Type B pancreatic cell (in vitro differentiated cells): ENCODE measurements at places on chromosomes 5 and 9.
A peak's percentile ranks its signal among the peaks of the same experiment; 100 is the strongest.

GRCh38 chr9:108180541-108180940 lies 675.2 kb downstream of the ACTL7B start:
- no peak for DNase-seq

DNA sequence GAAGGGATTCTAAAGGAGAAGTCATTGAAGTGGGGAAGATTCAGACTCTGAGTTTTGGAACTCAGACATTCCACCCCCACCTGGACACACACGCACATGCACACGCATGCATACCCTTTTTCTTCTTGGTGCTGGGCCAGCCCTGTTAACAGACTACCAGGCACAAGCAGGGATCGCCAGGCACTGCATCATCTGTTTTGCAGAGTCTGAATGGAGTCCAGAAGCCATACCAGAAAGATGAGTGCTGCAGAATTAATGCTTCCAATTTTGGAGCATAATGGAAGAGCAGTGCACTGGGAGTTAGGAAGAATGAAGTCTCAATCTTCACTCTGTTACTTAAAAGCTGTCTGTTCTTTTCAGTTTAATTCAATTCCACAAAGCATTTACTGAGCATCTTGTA lies 95.5 kb downstream of the PDE8B start:
- DNase-seq, result no peak

- no peak for DNase-seq
Measured at GRCh38 chr9:21711504-21711903, 90.9 kb upstream of the MTAP start.

DNA sequence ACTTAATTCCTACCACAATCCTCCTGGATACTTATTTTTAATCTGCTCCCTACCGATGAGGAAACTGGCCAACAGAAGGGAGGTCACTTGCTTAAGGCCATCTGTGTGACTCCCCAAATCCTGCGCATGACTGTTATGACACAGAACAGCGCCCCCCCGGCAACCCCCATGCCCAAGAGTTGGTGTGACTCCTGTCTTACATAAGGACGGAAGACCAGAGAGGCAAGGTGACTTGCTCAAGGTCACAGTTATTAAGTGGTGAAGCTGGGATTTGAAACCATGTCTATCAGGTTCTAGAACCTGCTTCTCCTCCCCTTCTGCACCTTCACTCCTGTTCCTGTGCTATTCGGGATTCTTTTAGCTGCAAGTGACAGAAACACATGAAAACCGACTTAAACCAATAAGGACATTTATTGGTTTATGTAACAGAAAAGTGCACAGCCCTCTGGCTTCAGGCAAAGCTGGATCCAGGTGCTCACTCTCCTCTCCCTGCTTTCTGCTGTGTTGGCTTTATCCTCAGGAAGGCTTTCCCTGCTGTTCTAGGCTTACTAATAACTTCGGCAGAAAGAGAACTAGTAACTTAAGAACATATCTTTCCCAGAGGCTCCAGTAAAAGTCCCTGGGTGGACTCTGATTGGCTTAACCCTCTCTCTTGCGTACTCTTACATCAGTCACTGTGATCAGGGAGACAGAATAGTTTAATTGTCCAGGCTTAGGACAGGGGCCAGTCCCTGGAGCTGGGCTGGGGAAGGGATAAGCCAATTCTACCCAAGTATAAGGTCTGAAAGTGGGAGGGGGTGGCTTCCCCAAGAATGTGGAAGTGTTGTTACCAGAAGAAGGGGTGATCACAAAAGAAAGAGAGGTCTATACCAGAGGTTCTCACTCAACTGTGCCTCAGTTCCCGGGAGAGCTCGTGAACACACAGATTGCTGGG lies 43.7 kb downstream of the FGF18 start:
- DNase-seq, result no peak

- DNase-seq, result no peak
Measured at GRCh38 chr5:81417052-81417451, 23.1 kb upstream of the ACOT12 start.

- DNase-seq, result no peak
Measured at GRCh38 chr9:134240361-134240760, 76.0 kb upstream of the RNU6ATAC start.

- DNase-seq, result peak; percentile 42
Measured at GRCh38 chr5:133782736-133783135, 170.4 kb upstream of the FSTL4 start.

GRCh38 chr9:128275198-128276007 lies at the start of gene GOLGA2:
Gene GOLGA2, minus strand, starts transcription at chr9:128276007. Its CDS starts 31 bp downstream, at chr9:128275976.
- DNase-seq, result no peak

DNA sequence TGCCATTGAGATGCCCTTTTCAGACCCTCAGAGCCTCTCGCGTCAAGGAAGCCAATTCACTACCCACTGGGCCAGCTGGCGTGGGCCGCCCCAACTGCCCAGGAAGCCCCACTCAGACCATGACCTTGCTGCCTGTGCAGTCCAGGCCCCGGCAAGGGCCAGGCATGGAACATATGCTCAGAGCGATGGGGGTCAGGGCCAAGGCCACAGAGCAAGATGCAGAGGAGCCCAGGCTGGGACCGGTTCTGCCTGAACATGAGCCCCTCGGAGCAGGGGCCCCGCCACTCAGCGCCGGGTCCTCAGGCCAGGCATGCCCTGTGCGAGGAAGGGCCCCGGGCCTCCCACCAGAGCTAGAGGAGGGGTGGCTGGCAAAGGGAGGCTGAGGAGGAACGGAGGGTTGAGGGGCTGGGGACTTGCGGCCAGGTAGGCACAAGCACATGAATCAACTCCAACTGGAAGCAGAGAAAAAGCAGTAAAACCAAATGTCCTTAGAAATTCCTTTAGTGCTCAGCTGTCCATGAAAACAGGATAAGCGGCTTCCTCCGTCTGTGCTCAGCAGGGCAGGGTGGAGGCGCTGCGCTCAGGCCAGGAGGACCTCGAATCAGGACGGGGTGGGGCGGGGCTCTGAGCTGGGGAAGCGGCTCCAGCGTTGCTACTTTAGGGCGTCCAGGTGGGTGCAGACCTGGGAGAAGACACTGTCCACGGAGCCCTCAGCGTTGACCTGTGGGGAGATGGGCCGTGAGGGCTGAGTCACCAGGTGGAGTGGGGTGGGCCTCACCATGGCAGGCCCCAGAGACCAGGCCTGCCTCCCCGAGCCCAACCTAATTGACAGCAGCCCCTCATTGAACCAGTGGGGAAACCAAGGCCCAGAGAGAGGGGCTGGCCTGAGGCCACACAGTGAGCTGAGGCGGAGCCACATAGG lies 9.9 kb downstream of the AK1 start:
- DNase-seq, result no peak

DNA sequence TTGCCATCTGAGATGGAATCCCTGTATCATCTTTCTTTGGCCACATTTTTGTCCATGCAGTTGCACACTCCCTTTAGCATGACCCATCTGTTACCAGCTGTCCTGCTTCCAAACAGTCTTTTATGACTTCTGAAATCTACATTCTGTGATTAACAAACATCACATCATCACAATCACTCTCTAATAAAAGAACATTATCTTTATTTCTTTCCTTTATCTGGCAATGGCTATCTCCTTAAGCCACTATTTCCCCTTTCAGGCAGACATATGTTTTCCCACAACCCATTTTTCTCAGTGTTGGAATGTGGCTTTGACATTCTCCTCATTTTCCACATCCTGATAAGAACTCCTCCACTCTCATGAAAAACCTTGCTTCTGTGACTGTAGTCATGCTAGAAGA lies 141.0 kb downstream of the ST8SIA4 start:
- no peak for DNase-seq

DNA sequence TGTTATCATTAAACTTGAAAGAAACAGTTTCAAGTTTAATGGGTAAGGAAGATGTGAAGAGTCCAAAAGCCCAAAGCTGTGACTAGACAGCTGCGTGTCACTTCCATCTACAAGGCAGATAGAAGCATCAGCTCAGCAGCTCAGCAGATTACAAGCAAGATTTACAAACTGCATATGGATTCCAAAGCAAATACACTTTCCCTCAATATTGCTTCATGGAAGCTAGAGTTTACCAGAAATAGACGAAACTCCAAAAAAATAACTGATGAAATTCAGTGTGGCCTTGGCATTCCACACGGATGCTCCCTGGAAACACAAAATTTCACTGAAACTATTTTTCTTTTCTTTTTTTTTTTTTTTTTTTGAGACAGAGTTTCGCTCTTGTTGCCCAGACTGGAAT lies 17.9 kb downstream of the MYO10 start:
- DNase-seq, result no peak

- peak; percentile 53 for DNase-seq
Measured at GRCh38 chr5:179387151-179388110, 42.2 kb upstream of the ADAMTS2 start.

GRCh38 chr9:526904-527591 lies 312.4 kb downstream of the DOCK8 start:
- DNase-seq, result no peak

- DNase-seq, result no peak
Measured at GRCh38 chr5:149930043-149930748, 14.4 kb downstream of the PDE6A start.

GRCh38 chr5:179209359-179210150 lies 135.7 kb downstream of the ADAMTS2 start:
- no peak for DNase-seq

DNA sequence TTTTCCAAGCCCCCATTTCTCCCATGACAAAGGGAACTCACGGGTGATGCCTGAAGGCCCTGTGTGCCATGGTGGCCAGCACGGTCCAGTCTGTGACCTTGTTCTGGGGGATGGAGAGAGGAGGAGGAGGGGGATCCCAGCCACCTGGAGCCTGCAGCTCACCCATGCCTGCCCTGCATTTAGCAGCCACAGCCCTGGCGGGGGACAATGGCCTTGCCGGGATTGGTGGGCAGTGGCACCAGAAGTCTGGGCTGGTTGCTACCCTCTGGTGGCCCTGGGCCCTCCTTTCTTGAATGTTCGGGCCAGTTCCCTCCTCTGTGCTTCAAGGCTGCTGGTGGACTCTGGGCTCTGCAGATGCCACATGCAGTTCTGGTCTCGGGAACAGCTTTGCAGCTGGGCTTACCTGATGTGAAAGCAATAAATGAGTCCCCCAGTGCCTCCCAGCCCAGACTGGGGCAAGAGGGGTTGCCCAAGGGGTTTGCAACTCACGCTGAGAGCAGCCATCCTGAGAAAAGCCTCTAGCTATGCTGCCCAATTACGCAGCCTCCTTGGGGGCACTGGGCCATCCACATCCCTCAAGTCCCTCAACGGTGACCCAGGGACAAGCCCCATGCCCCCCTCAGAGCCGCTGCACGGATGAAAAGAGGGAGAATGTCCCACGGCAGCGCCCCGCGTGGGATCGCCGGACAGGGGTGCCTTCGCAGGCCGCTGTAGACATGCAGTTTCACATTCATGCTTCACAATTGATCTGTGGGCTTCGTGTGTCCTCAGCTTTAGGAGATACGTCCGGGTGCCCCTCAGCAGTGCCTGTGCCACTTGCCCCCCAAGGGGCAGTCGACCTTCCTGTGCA lies 49.2 kb upstream of the FCN1 start:
- DNase-seq, result peak; percentile 67
